Ureter (tissue), 1 donor: ENCODE measurements at places on chromosomes 7 and 10. TPM values are rescaled to one million over a fixed set of nuclear protein-coding genes. Genes with fewer than 3 reads are reported as not detected.

- DNase-seq, result no peak
These were observed 44.4 kb downstream of the SCD start for GRCh38 chr10:100391163-100392002.

DNA sequence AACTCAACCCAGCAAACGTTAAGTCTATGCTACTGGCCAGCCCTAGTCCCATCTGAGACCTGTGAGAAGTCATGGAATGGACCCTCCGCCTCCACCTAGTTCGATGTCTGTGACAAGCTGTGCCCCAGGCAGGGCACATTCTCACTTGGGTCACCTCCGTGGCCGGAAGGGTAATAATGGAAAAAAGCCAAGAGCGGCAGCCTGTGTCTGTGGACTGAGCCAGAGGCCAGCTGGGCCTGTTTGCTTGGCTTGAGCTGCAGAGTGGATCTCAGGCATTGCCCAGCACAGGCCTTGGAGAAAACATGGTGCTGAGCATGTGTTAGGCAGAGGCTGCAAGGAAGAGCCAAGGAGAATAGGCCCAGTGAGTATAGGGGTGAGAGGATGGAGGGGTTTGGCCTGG lies 97.8 kb downstream of the GALNT17 start:
- DNase-seq, result no peak

DNA sequence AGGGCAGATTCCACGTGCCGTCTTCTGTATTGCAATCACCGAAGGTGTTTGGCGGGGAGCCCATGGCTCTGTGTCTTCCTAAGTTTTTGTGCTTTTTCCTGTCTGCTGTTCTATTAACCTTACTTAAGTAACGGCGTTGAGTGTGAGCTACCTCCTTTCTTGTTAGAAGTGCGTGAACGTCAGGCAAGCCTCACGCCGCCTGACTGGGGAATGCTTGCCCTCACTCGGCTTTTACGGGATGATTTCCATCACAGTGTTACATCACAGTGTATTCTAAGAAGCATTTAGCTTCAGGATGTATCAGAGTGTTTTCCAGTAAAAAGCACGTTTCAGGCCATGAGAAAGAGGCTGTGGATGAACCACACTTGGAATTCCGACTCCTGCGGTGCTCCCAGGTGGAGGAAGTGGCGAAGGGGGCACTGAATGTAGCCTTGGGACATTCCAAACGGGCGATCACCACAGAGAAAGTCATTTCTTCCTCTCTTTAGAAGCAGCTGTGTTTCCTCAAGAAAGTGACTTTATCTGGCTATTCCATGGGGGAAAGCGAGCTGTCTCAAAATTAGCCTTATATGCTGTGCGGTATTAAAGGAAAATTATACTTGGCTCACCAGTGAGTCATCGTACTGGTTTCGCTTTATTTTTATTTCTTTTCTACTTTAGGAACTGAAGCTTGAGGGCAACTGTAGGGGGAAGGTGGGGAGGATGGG lies 290.7 kb downstream of the KLF6 start:
- no peak for DNase-seq

- DNase-seq, result no peak
These were observed 62.1 kb upstream of the ZNF746 start for GRCh38 chr7:149559711-149560110.

The CPVL gene
- 15.6 TPM for total RNA-seq
